Common myeloid progenitor, CD34-positive (primary cell): ENCODE measurements at places on chromosomes 5 and 9.

GRCh38 chr5:120509053-120509452, 45.0 kb downstream of the PRR16 start:
- DNase-seq, result no peak

DNA sequence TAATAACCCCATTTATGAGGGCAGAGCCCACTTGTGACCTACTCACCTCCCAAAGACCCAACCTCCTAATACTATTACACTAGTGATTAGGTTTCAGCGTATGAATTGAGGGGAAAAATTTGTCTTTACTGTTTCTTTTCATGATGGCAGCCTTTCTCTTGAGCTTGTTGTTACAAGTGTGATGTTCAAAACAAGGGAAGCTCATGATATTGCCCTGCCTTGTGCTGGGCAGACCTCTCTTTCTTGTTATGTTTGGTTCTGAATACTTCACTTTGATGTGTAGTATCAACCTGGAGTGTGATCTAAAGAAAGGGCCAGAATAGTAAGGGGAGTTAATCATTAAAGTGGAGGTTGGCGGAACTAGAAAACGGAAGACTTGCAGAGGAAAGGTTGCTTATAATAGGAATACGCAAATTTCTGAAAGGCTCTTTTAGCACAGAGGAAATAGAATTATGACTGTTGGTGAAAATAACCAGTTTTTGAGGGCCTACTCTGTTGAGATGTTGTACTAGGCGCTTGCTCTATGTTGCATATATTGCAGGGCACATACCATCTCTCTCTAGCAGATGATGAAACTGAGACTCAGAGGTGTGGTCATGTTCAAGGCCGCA, 68.2 kb downstream of the MELK start:
- no peak for DNase-seq

DNA sequence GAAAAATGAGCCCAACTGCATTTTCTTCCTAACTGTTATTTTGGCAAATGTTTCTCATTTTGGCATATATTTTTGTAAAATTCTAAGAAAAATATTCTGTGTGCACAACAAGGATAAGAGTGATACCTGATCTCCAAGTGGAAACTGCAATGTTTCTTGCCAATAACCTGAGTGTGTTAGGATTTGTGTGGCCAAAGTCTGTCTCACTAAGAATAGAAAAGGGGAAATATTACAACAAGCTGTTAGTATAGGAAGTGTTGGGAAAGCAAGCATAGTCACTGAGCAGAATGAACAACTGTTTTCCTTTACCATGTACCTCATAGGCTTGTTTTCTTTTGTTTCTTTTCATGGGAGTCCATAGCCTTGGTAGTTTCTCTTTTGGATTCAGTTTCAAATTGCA, 624.2 kb downstream of the MTRR start:
- peak; percentile 36 for DNase-seq

DNA sequence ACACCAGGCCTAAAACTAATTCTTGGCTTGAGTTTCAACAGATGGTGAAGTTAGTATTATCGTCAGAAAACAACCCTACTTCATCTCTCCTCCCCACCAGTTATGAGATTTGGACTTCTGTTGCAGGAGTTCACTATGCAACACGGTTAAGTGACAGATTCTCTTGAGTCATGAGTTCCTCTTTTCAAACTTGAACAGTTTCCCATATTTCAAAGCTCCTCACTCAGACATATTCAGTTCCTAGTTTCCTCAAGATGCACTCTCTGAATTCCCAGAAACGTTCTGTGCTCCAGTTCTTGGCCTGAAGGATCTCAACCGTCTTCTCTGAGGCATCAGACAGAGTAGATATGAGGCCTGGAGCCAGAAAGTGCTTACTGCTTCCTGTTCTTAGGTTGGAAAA, 7.3 kb upstream of the PTGER4 start:
- peak; percentile 57 for DNase-seq

DNA sequence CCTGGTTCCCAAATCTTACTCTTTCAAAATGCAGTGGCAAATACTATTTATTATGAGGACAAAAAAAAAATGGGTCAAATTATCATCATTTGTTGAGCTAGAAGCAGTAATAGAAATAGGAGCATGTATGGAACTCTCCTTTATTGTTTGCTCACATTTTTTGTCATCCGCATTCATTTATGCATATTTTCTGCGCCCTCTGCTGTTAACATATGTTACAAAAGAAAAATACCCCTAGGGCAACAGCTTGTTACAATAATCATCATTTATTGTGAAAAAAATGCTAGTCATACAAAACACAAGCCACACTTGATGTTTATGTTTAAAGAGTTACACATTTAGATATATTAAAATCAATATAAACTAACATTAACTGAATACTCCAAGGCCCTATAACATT, 328.2 kb downstream of the TUSC1 start:
- no peak for DNase-seq

- no peak for DNase-seq
Measured at GRCh38 chr5:169367861-169368260, 66.9 kb upstream of the SLIT3 start.

DNA sequence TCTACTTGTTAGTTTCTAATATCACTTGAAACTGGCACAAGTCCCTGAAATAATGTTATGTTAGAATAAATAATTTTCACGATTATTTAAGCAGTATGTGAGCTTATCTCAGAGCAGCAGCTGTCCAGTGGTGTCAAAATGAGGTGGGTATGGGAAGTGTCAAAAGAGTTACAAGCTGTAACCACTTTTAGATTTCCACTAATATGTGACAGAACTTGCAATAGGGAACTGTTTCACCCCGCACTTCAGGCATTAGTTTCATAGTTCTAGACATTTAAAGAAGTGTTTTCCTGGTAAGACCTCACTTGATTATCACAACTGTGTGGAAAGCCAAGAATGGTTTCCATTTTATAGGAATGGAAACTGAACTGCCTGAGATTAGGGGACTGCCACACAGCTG, 2.9 kb upstream of the ISCA1 start:
- DNase-seq, result peak; percentile 77

GRCh38 chr5:83494087-83494620, 22.6 kb downstream of the VCAN start:
- DNase-seq, result no peak

GRCh38 chr5:124110942-124111341, 599.0 kb downstream of the CSNK1G3 start:
- DNase-seq, result no peak

DNA sequence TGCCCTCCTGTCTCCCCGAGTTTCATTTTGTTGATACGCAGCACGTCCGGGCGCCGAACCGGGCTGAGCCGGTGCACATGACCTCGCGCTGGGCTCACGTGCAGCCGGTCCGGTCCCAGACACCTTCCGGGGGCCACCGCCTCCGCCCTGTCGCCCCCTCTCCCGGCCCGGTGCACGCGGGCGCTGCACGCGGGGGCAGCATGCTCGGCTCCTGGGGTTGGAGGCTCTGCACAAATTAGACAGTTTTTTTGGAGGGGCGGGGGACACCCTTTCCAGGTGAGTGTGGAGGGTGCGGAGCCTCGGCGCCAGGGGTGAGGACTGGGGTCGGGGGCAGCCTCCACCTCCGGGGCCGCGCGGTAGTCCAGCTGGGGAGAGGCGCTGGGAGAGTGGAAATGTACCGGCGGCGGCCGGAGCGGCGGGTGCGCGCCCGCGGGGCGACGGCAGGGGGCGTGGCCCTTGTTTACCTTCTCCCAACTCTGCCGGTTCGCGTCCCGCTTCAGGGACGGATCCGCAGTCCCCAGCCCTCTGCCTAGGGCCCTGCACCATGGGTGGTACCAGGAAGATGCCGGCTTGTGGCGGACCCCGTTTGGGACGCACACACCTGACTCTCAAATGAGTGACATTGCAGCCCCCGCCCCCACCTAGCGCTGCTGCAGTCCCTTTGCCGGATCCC, 1.1 kb downstream of the JADE2 start:
- DNase-seq, result peak; percentile 61

GRCh38 chr5:43315682-43316081, 2.5 kb upstream of the HMGCS1 start:
- DNase-seq, result no peak

DNA sequence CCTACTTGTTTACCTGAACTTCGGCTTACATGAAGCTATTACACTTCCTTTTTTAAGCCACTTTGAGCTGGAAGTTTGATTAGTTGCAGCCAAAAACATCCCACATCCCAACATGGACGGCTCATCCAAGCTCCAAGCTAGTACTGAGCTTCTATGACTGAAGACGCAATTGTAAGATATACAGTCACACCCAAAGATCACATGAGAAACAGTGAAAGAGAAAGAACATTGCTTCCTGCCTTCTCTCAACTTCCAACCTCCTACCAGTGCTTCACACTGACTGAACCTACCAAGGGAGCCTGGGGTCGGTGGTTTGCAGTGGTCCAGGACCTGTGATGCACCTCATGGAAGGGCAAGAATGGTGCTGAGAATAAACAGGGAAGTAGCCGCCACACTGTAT, 27.4 kb upstream of the ADRA1B start:
- no peak for DNase-seq

- peak; percentile 66 for DNase-seq
Measured at GRCh38 chr5:73454379-73455036, 5.9 kb upstream of the FOXD1 start.

DNA sequence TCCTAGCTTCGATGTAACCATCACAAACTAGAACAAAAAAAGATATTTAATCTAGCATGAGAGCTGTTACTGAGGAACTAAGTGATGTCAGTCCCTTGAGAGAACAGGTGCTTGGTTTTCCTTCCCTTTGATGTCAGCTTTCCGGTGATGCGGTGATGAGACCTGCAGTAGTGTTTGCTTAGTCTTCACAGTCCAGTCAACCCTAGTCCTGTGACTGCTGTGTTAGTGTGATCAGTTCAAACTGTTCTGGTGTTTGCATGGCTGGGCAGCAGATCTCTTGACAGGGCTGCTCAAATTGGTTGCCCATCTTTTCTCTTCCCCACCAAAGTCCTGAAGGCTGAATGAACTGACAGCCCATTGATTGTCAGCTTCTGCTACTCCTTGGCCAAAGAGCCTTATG, 608.6 kb upstream of the DAB2 start:
- DNase-seq, result peak; percentile 51

DNA sequence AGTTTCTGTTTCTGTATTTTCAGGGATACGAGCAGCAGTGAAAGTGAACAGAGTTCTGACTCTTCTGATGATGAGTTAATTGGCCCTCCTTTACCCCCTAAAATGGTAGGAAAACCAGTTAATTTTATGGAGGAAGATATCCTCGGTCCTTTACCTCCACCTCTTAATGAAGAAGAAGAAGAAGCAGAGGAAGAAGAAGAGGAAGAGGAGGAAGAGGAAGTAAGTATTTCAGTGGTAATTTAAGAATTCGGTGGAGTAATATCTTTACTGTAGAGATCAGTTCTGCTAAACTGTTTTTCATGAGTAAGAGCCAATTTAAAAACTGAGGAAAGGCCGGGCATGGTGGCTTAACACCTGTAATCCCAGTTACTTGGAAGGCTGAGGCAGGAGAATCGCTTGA, 17.2 kb downstream of the WDR70 start:
- no peak for DNase-seq

DNA sequence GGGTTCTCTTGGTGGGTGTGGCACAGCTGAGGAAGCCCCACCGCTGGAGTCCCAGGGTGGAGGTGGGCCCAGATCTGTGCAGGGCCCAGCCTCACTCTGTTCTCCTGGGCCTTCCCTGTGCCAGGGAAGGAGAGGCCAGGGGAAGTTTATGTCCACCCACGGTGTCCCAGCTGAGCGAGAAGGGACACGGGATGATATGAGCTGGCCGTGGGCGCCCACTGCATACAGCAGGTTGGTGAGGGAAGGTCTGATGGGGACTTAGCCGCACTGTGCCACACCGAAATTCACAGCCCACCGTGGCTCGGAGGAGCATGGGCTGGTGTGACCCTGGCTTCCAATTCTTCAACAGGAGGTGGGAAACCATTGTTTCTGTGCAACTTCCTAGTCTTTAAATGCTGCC, 33.9 kb downstream of the UNC5A start:
- DNase-seq, result no peak

DNA sequence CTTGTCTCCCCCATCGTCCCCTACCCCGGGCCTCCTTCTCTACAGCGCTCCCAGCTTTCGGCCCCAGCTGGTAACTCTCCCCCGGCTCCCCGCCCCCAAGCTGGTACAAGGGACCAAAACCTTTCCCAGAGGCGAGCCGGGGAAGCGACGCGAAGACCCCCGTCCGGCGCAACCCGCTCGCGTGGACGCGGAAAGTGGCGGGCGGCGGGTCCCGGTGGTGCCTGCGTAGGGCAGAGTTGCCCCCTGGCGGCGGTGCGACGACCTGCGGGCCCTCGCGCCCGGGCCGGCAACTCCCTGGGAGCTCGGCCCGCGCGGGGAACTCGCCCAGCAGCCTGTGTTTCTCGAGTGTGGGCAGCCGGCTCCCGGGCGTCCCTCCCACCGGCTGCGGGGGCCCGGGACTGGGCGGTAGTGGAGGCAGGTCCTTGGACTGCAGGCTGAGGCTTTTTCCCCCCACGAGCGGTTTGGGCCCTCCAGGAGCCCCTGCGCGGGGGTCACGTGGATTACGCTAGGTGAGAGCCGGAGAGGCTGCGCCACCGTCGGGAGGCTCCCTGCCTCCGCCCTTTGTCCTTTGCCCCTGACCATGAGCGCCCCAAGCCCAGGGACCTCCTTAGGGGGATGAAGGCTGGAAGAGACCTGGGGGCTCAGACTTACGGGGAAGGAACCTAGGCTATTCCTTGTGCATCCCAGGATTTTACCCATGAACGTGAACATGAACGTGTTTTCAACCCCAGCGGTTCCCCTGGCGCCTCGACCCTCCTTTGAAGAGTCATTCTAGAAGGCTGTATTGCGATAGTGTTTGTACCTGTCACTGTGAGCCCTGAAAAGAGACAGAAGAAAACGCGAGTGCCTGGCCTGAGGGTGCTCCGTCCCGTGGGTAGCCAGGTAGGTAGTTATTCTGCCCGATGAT, 2.9 kb upstream of the FOXD1 start:
- peak; percentile 61 for DNase-seq

DNA sequence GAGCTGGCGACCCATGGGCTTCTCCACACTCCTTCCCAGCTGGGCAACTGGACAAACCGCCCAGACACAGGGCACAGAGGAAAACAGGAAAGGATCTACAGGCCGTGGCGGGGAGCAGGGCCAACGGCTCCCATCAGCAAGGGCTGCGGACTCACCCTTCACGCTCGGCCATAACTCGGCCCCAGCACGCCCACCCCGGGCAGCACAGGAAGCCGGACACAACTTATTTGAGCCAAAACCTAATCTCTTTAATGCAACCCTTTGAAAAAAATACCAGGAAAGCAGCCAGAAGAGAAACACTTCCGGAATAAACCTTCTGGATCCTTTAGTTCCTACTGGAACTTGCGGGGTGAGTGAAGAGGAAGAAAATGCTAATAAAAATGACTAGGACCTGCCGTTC, 59.9 kb downstream of the VAV2 start:
- no peak for DNase-seq

GRCh38 chr5:60972231-60972630, 27.2 kb downstream of the NDUFAF2 start:
- peak; percentile 46 for DNase-seq

DNA sequence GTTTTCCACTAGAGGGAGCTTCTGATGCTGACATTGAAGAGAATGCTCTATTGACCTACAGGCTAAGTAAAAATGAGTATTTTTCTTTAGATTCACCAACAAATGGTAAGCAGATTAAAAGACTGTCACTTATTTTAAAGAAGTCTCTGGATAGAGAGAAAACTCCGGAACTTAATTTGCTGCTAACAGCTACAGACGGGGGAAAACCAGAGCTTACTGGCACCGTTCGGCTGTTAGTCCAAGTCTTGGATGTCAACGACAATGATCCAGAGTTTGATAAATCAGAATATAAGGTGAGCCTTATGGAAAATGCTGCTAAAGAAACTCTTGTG, 764 bp downstream of the PCDHA11 start:
- peak; percentile 9 for DNase-seq
